ENCODE measurements at places on chromosomes 2 and 18.

DNA sequence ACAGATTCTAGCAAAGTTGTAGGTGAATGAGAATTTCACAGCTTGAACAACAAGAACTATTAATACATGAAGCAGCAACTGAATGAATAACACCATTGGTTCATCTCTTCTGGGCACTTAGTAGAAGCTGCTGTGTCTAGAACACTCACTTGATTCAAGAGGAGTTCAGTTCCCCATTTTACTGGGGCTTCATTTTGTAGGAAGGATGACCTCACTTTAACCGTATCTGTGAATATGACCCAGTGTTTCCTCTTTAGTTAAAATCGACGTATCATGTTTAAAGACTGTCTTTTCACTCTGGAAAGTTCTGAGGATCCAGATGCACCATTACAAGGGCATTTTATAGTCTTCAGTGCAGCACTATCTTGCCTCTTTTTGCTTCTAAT lies 47.8 kb downstream of the LRRTM1 start:
- no peak for DNase-seq

- DNase-seq = no peak
These were observed 216.2 kb downstream of the GBX2 start for GRCh38 chr2:235951982-235952381.

- DNase-seq = no peak
These were observed 171.6 kb downstream of the MBD2 start for GRCh38 chr18:54052732-54053429.

- DNase-seq = no peak
These were observed 1.8 kb upstream of the NFATC1 start for GRCh38 chr18:79393635-79394533.
